Stimulated activated CD8-positive, alpha-beta memory T cell treated with anti-CD3 and anti-CD28 coated beads, Interleukin-7, amount 100 ng/mL, for 48 hours (primary cell): ENCODE measurements at places on chromosomes 11 and 22.

DNA sequence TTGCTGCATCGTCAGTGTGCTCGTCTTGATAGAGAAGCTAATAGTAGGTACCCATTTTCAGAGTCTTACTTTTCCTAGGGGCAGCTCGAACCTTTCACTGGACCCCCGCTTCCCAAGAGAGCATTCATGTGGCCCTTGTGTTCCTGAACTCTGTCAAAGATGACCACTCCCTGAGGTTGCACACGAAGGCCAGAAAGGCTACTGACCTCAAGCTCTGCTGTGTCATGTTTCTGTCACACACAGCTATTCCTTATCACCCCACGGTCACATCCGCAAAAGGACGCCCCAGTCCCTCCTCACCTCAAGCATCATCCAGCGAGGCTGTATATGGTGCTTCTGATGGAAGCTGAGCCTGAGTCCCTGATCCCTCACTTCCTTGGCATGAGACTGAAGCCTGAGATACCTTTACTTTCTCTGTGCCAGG lies 171.5 kb downstream of the LDLRAD3 start:
- no peak for DNase-seq

DNA sequence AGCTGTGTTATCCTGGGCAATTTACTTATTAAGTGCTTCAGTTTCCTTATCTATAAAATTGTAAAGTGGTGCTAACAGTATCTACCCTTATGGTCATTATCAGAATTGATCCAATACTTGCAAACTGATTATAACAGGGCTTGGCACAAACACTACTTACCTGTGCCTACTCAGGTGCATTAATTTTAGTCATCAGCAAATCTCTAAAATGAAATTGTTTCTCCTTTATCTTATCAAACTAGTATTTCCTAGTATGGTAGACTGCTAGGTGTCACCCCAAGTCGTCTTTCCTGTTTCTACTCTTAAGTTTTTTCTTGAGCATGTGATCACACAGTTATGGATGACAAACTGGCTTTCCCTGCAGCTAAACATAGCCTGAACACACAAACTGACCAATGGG lies 4.3 kb upstream of the SLC25A17 start:
- no peak for DNase-seq

GRCh38 chr11:126591966-126592489 lies 236.5 kb downstream of the ST3GAL4 start:
- DNase-seq = no peak

GRCh38 chr11:65217441-65218423 lies 36.0 kb downstream of the CAPN1 start:
- DNase-seq = no peak

GRCh38 chr11:33552756-33553155 lies 147.9 kb downstream of the C11orf91 start:
- no peak for DNase-seq

- no peak for DNase-seq
Measured at GRCh38 chr11:2813141-2813908, 72.2 kb downstream of the CDKN1C start.

DNA sequence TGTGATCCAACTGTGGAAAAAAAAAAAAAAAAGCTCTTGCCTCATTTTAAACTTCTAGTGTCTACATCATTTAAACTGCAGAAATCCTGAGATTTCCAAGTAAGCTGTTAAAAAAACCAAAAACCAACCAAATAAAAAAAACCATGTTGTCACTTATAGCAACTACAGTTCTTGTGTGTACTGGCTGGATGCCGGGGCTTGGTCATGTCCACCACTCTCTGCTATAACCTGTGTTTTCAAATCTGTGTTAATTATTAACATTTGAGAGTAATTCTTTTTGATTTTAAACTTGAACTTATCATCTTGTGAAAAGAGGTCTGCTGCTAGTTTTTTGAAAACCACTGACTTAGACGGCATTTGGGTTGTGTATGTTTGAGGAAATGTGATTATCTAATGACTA lies 32.2 kb upstream of the BID start:
- DNase-seq = no peak
